ENCODE measurements at places on chromosomes 2 and 18.

DNA sequence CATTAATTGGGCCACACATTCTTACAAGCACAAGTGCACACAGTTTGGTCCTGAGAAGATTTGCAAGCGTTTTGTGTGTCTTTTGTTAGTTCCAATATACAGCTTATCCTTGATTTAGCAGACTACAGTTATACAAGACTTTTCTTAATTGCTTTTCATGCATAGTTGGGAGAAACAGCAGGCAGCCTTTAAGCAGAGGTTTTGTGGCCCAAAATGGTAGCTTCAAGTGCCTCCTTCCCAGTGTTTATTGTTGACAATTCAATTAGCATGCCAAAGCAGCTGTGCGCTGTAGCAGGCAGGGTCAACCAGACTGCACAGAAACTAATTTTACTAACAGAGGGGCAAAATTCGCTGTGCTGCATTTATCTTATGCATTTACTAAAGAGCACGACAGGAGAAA lies 47.5 kb downstream of the FRZB start:
- no peak for DNase-seq

DNA sequence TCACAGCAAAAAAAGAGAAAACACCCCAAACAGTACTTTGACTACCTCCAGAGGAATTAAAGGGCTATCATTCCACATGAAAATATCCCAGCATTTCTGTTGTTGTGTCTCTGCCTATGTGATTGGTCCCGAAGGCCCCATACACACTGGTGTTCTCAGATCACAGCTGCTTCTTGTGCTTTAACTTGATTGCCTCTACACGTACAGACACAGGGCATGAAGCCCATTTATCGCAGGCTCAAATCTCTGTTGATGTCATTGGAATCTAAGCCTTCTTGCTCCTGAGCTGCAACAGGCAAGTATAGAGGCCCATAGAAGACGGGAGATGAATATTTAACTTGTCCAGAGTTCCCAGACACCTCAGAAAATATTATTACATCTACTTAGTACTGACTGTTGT lies 405.2 kb downstream of the NCKAP5 start:
- DNase-seq, result no peak

- no peak for DNase-seq
These were observed 199.1 kb upstream of the CELF4 start for GRCh38 chr18:37764541-37765288.

- DNase-seq, result no peak
These were observed 212.1 kb upstream of the NETO1 start for GRCh38 chr18:73079920-73080319.

- DNase-seq, result no peak
These were observed 149.9 kb downstream of the LOXHD1 start for GRCh38 chr18:46506974-46507586.

- DNase-seq, result no peak
These were observed 148.0 kb downstream of the SMAD7 start for GRCh38 chr18:48802543-48803290.

GRCh38 chr18:23351521-23351920 lies 101.6 kb upstream of the RIOK3 start:
- no peak for DNase-seq

GRCh38 chr2:176268976-176269318 lies 295 bp upstream of the MTX2 start:
- no peak for DNase-seq

DNA sequence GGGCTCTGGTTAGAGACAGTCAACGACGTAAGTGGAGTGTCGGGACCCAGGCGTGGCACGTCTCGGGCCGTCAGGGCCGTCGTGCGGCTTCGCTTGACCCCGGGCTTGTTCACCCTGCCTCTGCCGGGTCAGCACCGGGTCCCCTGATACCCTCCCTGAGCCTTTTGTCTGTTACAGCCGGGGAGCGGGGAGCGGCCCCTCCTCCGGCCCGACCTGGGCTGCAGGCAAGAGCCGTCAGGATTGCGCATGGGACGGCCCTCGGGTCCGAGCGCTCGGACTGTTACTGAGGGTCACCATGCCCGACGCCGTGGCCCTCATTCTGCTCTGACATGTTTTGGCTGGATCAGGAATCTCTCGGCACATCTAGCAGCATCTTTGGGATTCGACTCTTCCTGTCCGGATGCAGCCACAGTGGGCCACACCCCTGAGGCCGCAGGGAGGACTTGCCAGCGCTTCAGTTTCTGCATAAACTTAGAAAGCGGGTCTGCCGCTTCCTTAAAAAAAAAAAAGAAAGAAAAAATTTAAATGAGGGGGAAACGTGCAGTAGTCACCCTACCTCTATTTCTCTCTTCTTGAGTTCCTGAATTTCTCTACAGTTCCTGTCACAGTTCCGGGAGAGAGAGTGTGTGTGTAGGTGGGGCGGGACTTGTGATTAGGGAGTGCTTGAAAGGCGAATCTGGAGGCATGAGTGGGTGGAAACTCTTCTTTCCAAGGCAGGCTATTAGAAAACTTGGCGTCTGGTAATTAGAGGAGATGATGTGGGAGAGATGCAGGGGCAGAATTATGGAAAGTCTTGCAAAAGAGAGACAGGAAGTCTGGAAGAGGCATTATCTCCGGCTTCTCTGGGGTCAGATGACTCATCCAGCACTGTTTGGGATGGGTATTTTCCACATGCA lies 909 bp downstream of the TMEM87B start:
- DNase-seq, result peak; percentile 77

DNA sequence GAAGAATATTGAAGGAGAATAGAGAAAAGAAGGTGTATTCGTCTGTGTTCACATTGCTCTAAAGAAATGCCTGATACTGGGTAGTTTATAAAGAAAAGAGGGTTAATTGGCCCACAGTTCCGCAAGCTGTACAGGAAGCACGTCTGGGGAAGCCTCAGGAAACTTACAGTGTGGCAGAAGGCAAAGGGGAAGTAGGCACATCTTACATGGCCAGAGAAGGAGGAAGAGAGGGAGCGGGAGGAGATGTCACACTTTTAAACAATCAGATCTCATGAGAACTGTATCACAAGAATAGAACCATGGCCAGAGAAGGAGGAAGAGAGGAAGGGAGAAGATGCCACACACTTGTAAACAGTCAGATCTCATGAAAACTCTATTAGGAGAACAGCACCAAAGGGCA lies 159.6 kb upstream of the TPO start:
- no peak for DNase-seq

DNA sequence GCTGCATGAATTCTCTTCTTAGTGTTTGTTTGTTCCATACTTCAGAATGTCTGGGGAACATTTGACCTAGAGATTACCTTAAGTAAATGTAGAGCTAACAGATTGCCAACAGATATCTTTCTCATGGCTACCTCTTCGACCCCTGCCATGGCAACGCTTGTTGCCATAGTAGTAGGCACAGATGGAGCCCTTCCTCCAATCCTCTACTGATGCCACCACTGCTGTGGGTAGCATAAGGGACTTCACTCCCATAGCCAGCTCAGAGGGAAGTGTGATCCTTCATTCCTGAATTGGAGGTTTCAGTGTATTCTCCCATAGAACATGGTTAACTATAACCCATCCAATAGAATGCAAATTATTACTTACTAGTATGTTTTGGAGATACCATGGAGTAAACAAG lies 543.6 kb upstream of the NRP2 start:
- DNase-seq, result no peak

GRCh38 chr18:46152436-46152807 lies 48.2 kb downstream of the HAUS1 start:
- DNase-seq, result peak; percentile 77

GRCh38 chr2:3423492-3424170 lies 44.1 kb downstream of the TRAPPC12 start:
- DNase-seq, result no peak

- no peak for DNase-seq
These were observed 78.7 kb upstream of the ASB18 start for GRCh38 chr2:236342951-236343350.

- no peak for DNase-seq
These were observed 155.3 kb downstream of the COL6A3 start for GRCh38 chr2:237258615-237259014.

GRCh38 chr2:10864251-10864650 lies 47.5 kb upstream of the KCNF1 start:
- no peak for DNase-seq

DNA sequence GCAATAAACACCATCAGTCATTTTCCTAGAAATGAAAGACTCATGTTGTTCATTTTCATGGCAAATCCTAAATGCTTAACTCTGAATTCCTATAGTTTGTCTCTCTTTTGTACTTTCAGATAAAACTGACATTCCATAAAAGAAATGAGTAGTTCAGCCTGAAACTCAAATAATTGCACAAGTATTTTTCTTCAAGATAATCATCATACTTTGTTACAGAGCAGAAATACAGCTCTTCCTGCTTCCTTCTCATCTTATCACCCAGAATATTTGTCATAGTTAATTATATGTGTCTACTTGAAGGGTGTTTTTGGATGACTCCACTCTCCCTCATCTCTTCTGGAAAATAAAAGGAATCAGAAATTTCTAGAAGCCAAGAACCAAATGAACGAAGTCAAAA lies 141.1 kb downstream of the HNMT start:
- no peak for DNase-seq

DNA sequence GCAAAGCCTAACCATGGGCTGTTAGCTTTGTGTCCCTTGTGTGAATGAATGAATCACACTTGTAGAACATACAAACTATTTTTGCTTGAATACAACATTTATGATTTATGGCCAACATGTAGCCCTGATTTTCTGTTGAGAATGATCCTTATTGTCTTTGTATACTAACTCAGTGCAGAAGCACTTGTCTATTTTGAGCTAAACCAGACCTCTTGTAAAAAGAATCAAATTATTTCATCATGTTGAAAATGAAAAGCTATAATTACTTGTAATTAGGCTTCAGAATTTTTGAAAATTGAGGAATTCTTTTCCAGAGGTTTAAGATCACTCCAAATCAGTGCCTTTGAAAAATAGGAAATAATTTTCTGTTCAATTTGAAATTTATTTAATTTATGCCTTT lies 85.9 kb downstream of the ZNF407 start:
- DNase-seq, result no peak

GRCh38 chr18:23526501-23527063 lies 23.3 kb downstream of the RMC1 start:
- no peak for DNase-seq

DNA sequence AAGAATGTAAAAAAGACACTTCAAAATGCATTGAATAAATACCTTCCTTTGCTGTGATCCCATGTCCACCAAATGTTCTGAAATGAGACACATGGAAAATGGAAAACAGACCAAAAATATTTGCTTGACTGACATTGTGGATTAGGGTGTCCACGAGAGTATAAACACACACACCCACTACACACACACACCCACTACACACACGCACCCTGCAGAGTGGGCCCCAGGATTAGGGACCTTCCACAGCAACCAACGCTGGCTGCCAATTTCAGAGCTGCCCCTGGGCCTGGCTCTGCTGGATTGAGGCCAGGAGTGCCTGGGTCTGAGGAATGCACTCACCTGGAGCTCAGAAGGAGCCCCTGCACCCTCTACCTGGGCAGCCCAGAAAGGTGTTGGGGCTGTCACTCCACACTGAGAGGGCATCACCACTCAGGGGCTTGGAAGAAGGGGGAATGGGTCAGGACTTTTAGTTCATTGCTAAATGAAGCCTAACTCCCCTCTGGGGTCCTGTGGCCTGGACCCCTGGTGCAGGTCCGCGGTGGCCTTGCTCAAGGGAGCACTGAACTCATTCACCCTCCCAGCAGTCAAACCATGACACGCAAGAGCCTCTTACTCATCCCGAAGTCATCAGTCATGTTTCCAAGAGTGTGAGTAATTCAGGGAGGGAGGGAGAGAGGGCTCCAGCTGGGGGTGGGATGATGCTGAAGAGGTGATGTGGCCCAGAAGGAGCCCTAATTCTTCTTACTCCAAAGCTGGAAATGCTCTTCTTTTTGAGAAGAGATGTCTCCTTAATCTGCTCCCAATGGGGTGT lies 50.2 kb upstream of the PLB1 start:
- peak; percentile 68 for DNase-seq
